ENCODE measurements at places on chromosomes 3 and 15. TPM values are rescaled to one million over a fixed set of nuclear protein-coding genes. Genes with fewer than 3 reads are reported as not detected.
A peak's percentile ranks its signal among the peaks of the same experiment; 100 is the strongest.

Gene CPA3
- 18.6 TPM for total RNA-seq

Gene PRICKLE2
- 106 TPM for total RNA-seq

DNA sequence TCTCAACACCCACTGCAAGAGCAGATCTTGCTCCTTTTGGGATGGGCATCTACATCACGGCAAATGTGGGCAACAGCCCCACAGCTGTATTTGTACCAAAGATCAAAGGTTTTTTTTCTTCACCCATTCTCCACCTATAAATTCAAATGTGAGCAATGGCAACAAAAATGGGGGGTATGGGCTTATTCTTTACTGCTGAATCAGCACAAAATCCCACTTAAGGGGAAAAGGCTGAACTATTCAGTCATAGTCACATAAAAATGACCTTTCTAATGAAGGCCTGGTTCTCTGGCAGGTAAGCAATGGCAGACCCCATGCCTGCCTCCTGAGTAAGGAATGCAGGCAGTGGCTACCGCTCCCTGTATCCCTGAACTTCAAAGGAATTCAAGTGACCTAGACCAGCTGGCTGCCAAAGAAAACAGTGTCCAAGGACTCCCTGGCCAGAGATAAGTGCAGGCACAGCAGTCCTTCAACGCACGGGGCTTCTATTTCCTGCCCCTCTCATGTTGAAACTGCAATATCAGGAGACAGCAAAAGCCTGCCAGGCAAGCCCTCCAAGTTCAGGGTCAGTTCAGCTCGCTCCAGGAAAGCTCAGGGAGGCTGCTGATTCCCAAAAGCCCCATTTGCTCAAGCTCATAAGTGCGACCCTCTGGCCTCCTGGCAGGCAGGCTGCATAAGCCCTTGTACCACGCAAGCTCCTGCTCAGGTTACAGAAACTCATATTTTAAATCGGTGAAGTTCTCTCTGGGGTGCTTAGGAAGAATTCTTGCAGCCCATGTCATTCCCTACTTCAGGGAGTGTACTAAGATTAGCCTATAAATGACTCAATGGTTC, 134.1 kb downstream of the PDZRN3 start:
- H3K36me3 ChIP-seq: no peaks in the 10 kb centered on the region
- H3K4me3 ChIP-seq: no peak overlapping the region
- peak; percentile 14 for ATAC-seq
- no peak overlapping the region for H3K27ac ChIP-seq

GRCh38 chr15:89034305-89034704, 54.0 kb upstream of the ABHD2 start:
- H3K4me1 ChIP-seq: peaks cover 4% of the 10 kb centered on the region
- no peaks in the 10 kb centered on the region for H3K27me3 ChIP-seq
- no peak overlapping the region for H3K27ac ChIP-seq
- H3K36me3 ChIP-seq: no peaks in the 10 kb centered on the region

GRCh38 chr3:69020857-69021256, 7.4 kb upstream of the EOGT start:
- no peak overlapping the region for H3K4me3 ChIP-seq
- H3K4me1 ChIP-seq: no peaks in the 10 kb centered on the region
- peaks cover 61% of the 10 kb centered on the region for H3K36me3 ChIP-seq
- H3K27me3 ChIP-seq: no peaks in the 10 kb centered on the region

GRCh38 chr15:90153658-90154057, 47.5 kb upstream of the SEMA4B start:
- no peak for ATAC-seq
- no peaks in the 10 kb centered on the region for H3K27me3 ChIP-seq
- H3K36me3 ChIP-seq: no peaks in the 10 kb centered on the region
- no peak overlapping the region for H3K4me3 ChIP-seq

- ATAC-seq: no peak
- H3K27me3 ChIP-seq: no peaks in the 10 kb centered on the region
- H3K36me3 ChIP-seq: peaks cover 30% of the 10 kb centered on the region
- H3K4me1 ChIP-seq: no peaks in the 10 kb centered on the region
- no peak overlapping the region for H3K4me3 ChIP-seq
- H3K27ac ChIP-seq: no peak overlapping the region
Measured at GRCh38 chr3:105722943-105723556, 145.8 kb downstream of the CBLB start.

- H3K27ac ChIP-seq: no peak overlapping the region
- peaks cover 8% of the 10 kb centered on the region for H3K4me1 ChIP-seq
- no peak for ATAC-seq
- H3K36me3 ChIP-seq: peaks cover 38% of the 10 kb centered on the region
- no peak overlapping the region for H3K4me3 ChIP-seq
Measured at GRCh38 chr3:37500518-37500917, 326.1 kb upstream of the LRRFIP2 start.

GRCh38 chr15:80526556-80527340, 122.6 kb downstream of the ARNT2 start:
- H3K27me3 ChIP-seq: no peaks in the 10 kb centered on the region
- H3K36me3 ChIP-seq: no peaks in the 10 kb centered on the region
- no peak overlapping the region for H3K27ac ChIP-seq
- no peak overlapping the region for H3K4me3 ChIP-seq

DNA sequence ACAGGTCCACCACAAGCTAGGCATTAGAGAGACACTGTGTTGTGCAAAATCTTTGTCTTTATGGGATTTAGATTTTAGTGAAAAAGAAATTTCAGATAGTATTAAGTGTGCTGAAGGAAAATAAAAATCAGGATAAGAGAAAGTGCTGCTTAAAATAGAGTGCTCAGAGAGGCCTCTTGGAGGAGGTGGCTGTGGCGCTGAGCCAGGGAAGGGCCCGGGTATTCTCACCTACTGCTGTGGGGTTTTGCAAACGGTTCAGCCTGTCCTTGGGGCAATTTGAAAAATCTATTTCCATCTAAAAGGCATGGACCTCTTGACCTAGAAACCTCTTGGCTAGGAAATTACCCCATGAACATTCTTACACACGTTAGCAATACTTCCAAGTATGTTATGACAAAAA, 267.7 kb downstream of the TJP1 start:
- no peak overlapping the region for H3K27ac ChIP-seq
- no peaks in the 10 kb centered on the region for H3K4me1 ChIP-seq
- H3K36me3 ChIP-seq: no peaks in the 10 kb centered on the region
- no peak for ATAC-seq

- peaks cover 8% of the 10 kb centered on the region for H3K27me3 ChIP-seq
- H3K36me3 ChIP-seq: no peaks in the 10 kb centered on the region
- no peak overlapping the region for H3K4me3 ChIP-seq
- no peaks in the 10 kb centered on the region for H3K4me1 ChIP-seq
Measured at GRCh38 chr3:45318689-45319088, 69.7 kb upstream of the LARS2 start.

DNA sequence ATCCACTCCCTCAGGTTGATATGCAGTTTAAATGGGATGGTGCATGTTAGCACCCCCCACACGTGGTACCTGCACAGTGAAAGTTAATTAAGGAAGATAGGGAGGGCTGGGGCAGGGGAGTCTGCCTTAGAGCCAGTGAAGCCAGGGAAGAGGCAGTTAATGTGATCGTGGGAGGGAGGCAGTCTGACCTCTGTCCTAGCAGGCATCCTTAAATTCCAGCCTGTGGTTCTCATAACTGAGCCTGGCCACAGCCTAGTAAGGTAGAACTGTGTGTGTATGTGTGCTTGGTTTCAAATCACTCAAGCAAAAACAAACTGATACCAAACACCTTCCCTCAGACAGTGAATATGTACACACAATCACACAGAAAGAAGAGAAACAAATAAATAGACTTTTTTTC, 319.1 kb upstream of the TLE3 start:
- no peak for ATAC-seq
- H3K36me3 ChIP-seq: no peaks in the 10 kb centered on the region
- H3K4me1 ChIP-seq: no peaks in the 10 kb centered on the region

Data from gastroesophageal sphincter (tissue), 4 donors.